ENCODE measurements at places on chromosomes 3 and 15.

GRCh38 chr3:12353796-12354525, 65.1 kb downstream of the PPARG start:
- DNase-seq, result no peak

GRCh38 chr15:67784856-67785430, 40.4 kb upstream of the SKOR1 start:
- DNase-seq, result no peak

GRCh38 chr3:12287727-12288181, 1.1 kb upstream of the PPARG start:
- no peak for DNase-seq

GRCh38 chr3:58298190-58298589, 7.9 kb upstream of the RPP14 start:
- no peak for DNase-seq

- no peak for DNase-seq
Observed at GRCh38 chr3:78848392-78849288, 919.2 kb downstream of the ROBO1 start.

- DNase-seq, result no peak
Observed at GRCh38 chr3:162601101-162601670, 1104.6 kb downstream of the OTOL1 start.

DNA sequence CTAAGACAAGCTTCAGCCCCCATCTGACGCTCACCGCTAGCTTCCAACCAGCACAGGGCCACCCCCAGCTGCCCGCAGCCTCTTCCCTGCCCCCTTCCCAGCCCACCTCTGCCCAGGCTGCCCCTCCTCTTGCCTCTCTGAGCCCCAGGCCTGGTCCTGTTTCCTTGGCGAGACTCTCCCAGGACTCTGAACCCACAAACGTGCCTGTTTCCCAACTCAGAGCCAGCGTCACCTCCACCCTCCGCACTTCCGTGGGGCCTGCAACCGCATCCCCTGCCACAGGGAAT, 35.0 kb downstream of the ZXDC start:
- DNase-seq, result no peak

DNA sequence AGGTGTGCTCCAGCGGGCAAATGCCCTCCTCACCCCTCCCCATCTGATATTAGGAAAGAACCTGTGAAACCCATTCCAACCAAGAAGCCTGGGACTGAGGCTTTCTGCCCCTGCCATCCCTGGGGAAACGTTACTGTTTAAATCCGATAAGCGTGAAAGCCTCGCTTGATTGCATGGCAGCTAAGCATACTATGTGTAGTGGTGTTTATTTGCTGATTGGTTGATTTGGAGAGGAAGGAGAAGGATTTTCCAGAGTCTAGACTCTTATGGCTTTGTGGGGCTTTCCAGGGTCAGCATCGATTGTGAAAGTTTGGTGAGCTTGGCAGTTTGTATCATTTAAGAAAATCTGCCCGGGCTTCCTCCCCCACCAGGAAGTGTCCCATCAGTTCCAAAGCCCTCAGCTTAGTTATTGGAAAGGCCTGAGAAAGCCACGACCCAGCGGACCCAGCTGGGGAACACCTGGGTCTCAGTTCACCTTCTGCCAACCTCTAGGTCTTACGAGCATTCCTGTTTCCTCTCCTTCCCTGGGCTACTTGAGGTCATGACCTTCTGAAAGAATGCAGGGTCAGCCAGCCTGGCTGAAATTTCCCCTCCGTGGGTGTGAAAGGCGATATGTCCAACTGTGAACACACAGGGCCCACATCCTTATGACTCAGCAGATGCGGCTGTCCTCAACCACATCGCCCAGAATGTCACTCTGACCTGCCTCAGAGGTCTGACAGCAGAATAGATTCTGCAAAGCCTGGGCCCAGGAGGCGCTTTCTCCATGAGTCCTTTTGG, 62.8 kb upstream of the HERC1 start:
- no peak for DNase-seq

DNA sequence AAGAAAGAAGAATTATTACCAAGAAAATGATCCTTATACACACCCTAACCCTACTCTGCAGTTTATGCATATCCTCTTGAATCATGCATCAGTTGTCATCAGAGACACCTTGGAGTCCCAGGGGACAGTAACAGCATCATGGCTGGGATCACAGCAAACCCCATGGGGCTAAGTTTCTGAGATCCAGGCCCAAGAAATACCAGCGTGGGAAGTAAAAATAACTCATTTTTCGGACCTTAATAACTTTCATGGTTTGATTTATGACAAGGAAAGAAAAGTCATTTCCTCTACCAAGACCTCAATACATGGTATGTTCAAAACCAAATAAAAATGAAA, 38.8 kb upstream of the B3GNT5 start:
- DNase-seq, result no peak

GRCh38 chr15:74302821-74303359, 64.6 kb downstream of the CYP11A1 start:
- DNase-seq, result no peak

GRCh38 chr3:127134466-127134865, 58.5 kb upstream of the PRR23E start:
- DNase-seq, result no peak

- DNase-seq, result no peak
Observed at GRCh38 chr3:125142420-125142778, 70.1 kb downstream of the SLC12A8 start.

GRCh38 chr15:66184936-66185790, 68.4 kb downstream of the MEGF11 start:
- DNase-seq, result no peak

DNA sequence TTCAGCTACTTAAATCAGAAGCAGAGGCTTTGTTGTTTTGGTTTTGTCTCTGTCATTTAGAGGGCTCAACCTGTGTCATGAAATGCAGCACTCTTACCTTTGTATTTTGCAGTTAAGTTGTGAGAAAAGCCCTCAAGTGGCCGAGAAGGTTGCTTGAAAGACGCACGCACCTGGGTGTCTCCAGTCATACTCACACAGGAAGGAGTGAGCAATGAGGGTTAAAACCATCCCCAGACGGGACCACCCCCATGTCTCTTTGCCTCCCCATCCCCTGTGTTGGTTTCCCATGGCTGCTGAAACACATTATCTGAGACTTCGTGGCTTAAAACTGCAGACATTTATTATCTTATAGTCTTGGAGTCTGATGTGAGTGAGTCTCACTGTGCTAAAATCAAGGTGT, 376.1 kb upstream of the CFAP20DC start:
- no peak for DNase-seq

- DNase-seq, result no peak
Observed at GRCh38 chr3:29850641-29851040, 569.8 kb downstream of the RBMS3 start.

GRCh38 chr15:94346282-94346681, 114.9 kb downstream of the MCTP2 start:
- DNase-seq, result no peak

DNA sequence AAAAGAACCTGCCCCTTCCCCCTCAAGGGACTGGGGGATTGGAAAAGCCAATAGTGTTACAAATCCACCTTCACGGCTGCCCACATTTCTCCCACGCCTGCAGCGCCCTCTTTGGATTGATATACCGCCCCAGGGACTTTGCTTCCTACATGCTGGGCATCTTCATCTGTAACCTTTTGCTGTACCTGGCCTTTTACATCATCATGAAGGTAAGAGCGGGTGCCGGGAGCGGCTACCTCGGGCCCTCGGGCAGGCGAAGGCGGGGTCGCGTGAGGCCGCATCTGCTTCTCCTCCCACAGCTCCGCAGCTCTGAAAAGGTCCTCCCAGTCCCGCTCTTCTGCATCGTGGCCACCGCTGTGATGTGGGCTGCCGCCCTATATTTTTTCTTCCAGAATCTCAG, 73.1 kb downstream of the USF3 start:
- no peak for DNase-seq

DNA sequence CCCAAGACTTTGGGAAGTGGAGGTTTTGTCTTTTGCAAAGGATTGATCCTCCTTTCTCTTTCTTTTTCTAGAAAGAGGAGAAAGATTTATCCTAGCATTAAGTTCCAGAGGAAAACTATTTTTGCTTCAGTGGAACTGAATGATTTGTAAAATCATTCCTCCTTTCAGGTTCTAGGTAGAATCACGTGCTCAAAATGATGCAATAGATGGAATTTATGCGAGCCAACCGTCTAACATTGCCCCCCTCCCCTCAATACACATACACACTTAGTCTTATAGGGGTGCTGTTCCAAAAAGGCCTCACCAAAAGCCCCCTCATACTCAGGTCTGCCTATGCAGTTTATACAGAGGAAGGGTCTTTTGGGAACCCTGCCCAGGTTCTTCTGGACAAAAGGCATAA, 85.3 kb downstream of the AQP9 start:
- DNase-seq, result no peak

GRCh38 chr15:64739577-64740143, 35.7 kb downstream of the RBPMS2 start:
- DNase-seq, result no peak

DNA sequence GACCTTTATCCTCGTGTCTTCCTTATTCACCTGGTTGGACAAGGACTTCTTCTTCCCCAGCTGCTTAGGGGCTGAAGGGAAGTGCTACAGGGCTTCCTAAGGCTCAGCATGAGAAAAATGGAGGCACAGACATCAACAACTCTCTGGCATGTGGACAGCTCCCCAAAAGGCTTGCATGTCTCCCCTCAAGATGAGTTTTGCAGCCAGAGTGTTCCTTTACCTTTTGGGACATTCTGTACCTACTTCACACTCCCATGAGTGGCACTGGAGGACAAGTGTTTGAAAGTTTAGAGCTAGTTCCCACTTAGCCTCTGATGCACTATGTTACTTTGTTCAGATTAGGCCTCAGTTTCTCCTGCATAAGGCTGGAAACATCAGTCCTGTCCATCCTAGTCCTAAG, 77.1 kb upstream of the HACD2 start:
- no peak for DNase-seq

DNA sequence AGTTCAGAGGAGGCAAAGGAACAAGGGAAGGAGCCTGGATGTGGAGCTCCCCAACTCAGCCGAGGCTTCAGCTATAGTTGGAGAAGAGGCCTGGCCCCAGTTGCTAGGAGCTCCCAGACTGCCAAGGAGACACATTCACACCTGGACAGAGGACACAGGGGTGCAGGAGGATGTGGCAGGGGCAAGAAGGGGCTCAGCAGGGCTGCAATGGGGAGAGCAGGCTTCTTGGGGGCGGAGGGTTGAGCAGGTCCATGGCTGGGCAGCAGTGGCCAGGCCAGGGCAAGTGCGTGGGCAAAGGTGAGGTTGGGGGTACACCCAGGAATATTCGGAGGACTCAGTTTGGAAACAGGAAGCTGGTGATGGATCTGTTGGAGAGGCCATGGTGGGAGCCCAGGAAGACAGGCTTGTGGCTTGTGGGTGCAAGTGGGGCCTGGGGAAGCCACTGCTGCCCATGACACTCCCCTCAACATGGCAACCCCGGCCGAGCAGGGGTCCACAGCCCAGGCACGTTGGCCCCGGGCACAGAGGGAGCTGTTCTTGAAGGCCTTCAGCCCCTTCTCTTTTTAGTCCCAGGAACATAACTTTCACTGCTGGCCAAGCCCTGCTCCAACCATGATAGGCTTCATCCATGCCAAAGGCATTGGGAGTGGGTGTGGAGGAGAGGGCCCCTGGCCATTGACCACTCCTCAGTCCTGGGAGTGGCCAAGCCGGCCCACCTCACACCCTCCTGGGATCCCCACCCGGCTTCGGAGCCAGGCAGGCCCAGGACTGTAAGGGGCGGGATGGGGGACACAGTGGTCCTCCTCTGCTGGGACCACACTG, 33.3 kb downstream of the TSPAN3 start:
- no peak for DNase-seq

GRCh38 chr3:108564564-108564963, 24.7 kb downstream of the CIP2A start:
- no peak for DNase-seq

GRCh38 chr15:66966256-66966655, 99.1 kb upstream of the SMAD3 start:
- no peak for DNase-seq

DNA sequence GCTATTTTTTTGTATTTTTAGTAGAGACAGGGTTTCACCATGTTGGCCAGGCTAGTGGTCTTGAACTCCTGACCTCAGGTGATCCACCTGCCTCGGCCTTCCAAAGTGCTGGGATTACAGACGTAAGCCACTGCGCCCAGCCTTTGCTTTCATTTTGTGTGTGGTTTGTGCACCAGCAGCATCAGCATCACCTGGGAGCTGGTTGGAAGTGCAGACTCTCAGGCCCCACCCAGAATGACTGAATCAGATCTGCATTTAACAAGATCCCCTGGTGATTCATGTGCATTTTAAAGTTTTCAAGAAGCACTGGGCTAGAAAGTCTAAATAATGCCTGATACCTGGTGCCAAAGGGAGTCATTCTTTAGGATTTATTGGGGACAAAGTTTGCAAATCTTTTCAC, 73.4 kb upstream of the BNIP2 start:
- DNase-seq, result no peak

DNA sequence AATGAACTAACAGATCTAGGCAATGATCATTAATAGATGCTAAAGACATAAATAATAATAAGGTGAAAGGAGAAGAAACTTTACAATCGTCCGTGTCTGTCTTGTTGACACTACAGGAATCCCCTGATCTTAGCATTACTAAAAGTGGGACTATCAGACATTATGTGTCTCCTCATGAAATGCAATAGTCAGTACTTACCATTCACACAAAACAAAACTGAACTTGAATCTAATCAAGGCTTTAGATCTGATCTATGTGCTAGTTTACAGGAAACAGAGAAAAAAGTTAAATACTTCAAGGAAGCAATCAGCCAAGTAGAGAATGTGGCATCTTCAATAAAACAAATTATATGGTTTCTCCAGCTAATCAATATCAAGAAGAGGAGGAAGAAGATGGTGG, 73.7 kb downstream of the PIK3CB start:
- DNase-seq, result no peak

DNA sequence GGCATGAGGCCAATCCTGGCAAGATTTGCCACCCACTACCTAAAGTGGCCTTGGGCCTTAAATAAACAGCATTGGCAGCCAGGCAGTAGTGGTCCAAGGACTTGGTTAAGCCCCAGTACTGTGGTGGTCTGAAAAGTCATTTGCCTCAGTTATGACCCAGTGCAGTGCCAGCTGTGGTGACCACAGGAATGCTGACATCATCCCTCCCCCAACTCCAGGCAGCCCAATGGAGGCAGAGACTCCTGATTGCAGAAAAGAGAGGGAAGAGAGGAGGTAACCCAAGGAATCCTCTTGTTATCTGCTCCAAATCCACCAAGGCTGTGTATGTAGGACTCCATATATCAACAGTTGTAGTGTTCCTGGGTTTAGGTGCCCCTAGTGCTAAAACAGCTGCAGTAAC, 883.6 kb downstream of the SQOR start:
- DNase-seq, result no peak

- DNase-seq, result no peak
Observed at GRCh38 chr15:39579487-39580116, 1.3 kb upstream of the THBS1 start.

- no peak for DNase-seq
Observed at GRCh38 chr15:73941044-73941443, 14.8 kb downstream of the LOXL1 start.

- DNase-seq, result no peak
Observed at GRCh38 chr15:33941279-33942063, 26.8 kb upstream of the CHRM5 start.

DNA sequence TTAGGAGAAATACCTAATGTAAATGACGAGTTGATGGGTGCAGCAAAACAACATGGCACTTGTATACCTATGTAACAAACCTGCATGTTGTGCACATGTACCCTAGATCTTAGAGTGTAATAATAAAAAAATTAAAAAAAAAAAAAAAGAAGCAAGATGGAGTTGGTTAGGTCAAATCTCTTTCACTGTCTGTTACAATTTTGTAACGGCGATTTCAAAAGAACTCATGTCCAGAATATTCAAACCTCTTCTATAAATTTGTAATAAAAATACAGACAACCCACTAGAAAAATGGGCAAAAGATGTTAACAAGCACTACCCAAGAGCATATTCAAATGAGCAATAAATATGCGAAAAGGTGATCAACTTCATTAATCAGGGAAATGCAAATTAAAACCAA, 5.1 kb upstream of the MTMR14 start:
- no peak for DNase-seq
